ENCODE measurements at places on chromosomes 5 and 9.

- no peak for DNase-seq
These were observed 126.7 kb downstream of the SLC25A46 start for GRCh38 chr5:110865400-110866094.

- DNase-seq = no peak
These were observed 55.9 kb downstream of the ADRB2 start for GRCh38 chr5:148882332-148882731.

- no peak for DNase-seq
These were observed 1366.1 kb downstream of the PTPRD start for GRCh38 chr9:9246726-9247125.

DNA sequence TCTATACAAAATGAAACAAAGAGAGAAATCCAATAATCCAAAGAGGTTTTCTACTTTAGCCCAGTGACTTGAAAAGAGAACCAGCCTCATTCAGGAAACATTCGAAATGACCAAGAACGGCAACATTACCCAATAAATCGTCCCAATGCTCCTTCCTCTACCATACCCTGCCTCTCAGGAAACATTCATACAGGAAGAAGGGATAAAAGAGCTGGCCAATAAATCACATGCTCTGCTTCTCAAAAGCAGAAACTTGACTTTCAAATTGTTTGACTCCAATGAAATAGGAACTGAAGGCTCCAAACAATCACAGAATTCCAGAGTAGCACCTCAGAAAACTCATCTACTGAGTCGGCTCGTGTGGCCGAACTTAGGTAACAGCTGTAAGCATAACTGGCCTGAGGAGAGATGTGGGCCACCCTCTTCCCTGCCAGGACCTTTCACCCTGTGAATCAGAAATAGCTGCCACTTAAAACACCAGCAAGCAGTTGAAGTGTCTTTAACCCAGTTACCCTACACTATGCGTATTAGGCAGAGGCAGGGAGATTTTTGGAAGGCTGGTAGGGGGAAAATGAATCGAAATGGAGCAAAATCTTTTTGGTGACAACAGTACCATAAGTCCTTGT lies 14.6 kb downstream of the ARL15 start:
- no peak for DNase-seq

- no peak for DNase-seq
These were observed 64.1 kb downstream of the SLCO4C1 start for GRCh38 chr5:102231693-102232619.

- no peak for DNase-seq
These were observed 26.2 kb downstream of the ANGPTL2 start for GRCh38 chr9:127096208-127096607.

DNA sequence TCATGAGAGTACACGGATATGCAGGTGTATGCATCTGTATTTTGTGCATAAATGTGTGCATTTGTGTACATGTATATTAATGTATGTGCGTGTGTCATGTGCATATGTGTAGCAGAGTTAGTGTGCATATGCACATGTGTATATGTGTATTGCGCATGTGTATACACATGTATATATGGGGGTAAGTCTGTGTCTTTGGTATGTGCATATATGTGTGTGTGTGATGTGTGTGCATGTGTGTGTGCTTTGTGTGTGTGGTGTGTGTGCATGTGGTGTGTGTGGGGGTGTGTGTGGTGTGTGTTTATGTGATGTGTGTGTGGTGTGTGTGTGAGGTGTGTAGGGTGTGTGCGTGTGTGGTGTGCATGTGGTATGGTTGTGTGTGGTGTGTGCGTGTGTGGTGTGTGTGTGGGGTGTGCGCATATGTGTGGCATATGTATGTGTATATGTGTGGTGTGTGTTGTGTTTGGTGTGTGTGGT lies 13.1 kb upstream of the CTSL start:
- no peak for DNase-seq

DNA sequence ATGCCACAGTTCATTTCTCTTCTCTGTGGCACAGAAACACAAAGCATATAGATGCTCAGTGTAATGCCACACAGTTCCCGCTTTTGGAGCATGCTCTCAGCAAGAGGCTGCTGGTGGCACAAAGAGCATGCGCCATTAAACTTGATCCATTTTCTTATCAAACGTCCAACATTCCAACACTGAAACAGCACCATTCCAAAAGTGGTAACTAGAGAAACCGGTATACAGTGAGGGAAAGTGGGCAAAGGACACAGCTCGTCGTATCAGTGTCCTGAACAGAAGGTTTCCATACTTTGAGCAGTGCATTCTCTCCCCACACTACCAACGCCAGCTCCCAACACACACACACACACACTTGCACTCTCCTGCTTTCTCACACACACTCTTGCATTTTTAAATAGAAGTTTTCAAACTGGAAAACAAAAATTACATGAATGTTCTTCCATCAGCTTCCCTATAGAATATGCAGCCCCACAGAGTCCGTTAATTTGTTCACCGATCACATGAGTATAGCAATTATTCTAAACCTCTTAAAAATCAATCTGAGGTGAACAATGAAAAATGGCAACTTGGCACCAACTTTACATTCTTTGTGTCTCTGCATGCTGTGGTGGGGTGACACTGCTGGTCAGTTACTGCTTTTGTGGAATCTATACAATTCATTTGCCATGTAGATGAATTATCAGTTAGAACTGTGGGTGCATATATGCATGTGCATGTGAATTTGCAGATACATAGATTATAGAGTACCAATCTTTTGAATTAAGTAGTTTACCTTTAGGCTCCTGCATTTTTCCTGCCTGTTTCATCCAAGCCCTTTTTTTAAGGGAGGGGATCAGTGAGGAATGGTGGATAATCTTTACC lies 5.7 kb downstream of the NFIB start:
- DNase-seq = peak; percentile 49

DNA sequence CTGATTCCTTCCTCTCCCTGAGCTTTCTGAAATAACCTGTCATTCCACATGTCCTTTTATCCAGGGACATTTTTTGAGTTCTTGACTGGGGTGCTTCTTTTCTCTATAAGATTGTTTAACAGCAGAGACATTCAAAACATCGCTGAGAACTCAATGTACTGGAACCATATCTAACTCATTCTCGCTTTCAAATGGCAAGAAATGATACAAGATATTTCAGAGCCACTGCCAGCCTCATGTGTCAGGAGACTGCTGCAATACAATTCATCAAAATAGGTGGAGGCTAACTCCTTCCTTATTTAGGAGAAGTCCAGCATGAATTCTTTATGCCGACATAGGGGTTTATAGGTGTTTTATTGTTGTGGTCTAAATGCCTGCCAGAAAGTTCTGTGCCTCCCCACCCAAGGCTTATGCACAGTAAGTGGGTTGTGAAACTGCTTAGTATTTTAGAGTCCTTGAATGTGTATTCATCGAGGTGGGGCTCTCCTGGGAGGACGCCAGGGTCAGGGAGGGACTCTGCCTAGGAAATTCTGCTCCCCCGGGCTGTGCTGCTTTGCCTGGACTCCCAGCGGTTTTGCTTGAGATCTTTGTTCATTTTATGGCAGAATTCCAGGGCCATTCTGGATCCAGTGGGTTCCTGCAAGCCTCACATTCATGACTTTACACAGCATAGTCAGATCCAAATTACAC lies 53.9 kb downstream of the ZNF474 start:
- DNase-seq = no peak

- DNase-seq = no peak
These were observed 203.6 kb downstream of the ELAVL2 start for GRCh38 chr9:23622396-23622795.

GRCh38 chr5:123732257-123732656 lies 220.3 kb downstream of the CSNK1G3 start:
- DNase-seq = no peak

DNA sequence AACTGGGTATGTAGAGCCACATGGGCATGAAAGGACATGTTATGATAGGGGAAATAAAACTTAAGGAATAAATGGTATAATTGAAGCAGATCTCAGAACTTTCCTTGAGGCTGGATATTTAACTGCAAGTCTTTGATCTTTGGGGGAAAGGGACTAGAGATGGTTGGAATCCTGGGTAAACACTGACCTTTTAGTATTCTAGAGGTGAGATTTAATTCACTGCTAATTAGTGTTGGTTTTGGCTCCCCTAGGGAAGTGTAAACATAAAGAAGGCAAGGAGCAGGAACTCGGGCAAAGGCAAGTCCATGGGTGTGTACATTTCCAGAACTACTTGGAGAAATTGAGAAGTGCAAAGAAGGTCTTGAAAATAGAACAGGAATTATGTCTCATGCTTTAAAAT lies 16.6 kb downstream of the NIM1K start:
- no peak for DNase-seq

- DNase-seq = peak; percentile 49
These were observed at the start of gene IRX2 for GRCh38 chr5:2751592-2752021. IRX2 (minus strand) TSS chr5:2751677; CDS start chr5:2751413, 264 bp downstream.

GRCh38 chr9:14401911-14402310 lies 88.0 kb upstream of the NFIB start:
- no peak for DNase-seq

GRCh38 chr9:20528253-20528652 lies 94.0 kb downstream of the MLLT3 start:
- no peak for DNase-seq

DNA sequence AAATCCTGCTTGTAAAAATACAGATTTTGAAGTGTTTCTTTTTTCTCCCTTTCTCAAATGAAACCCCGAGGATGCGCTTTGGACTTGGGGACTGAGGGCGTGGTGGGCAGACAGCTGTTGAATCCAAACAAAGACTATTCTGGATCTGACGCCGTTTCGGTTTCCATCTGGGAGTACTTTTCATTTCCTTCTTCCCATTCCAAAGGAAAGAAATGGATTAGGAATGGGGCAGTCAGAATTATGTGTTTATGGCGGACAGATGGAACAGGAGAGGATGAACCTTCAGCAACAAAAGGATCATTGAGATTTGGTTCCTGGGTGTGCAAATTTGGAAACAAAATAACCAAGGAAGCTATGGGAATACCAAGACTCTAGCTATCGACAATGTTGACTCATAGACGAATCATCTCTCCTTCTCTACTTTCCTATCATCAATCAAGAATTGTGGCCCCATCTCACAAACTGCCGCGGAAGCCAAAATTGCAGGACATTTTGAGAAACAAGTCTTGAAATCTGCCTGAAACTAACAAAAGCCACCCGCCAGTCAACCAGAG lies 300.6 kb downstream of the PARP8 start:
- no peak for DNase-seq

DNA sequence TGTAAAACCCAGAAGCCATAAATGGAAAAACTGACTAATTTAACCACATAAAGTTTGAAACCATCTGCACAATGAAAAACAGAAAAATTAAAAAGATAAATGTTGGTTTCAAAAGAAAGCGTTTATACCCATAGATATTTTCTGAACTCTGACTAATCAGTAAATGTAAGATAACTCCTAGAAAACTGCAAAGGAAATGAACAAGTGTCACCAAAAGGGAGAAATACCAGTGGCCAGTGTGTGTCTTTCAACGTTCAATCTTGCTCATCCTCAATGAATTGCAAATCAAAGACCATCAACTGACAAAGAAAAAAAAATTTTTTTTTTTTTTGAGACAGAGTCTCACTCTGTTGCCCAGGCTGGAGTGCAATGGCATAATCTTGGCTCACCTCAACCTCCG lies 180.1 kb downstream of the SYK start:
- no peak for DNase-seq

- no peak for DNase-seq
These were observed 70.4 kb downstream of the TRPM6 start for GRCh38 chr9:74817281-74817810.

GRCh38 chr9:76087976-76088375 lies 197.5 kb downstream of the PCSK5 start:
- DNase-seq = no peak

GRCh38 chr5:43227655-43228054 lies 35.6 kb downstream of the NIM1K start:
- no peak for DNase-seq

- DNase-seq = no peak
These were observed 72.4 kb upstream of the LHFPL2 start for GRCh38 chr5:78720997-78721396.

DNA sequence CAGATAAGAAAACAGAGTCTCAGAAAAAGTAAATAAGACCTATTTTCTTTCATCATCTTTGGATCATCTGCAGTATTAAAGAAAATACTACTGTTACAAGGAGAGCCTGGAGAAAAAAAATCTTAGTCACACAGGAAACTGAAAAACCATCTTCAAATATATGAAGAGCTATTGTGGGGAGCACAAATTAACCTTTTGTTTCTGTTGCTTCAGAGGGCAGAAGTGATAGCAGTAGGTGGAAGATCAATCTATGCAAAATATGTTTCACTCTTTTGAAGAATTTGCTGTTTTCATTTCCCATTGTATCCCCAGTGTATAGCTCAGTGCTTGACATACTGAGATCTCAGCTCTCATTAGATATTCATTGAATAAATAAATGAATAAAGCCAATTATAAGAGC lies 13.1 kb upstream of the CEMIP2 start:
- no peak for DNase-seq

GRCh38 chr5:92353107-92354030 lies 970.3 kb upstream of the ARRDC3 start:
- DNase-seq = no peak

DNA sequence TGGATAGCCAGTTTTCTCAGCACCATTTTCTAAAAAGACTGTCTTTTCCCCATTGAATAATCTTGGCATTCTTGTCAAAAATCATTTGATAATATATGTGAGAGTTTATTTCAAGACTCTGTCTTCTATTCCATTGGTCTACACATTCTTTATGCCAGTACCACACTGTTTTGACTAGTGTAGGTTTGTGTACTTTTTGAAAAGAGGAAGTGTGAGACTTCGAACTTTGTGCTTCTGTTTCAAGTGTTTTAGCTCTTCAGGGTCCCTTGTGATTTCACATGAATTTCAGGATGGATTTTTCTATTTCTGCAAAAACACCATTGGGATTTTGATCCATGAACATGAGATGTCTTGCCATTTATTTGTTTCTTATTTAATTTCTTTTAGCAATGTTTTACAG lies 78.5 kb upstream of the ALDH1A1 start:
- DNase-seq = no peak

DNA sequence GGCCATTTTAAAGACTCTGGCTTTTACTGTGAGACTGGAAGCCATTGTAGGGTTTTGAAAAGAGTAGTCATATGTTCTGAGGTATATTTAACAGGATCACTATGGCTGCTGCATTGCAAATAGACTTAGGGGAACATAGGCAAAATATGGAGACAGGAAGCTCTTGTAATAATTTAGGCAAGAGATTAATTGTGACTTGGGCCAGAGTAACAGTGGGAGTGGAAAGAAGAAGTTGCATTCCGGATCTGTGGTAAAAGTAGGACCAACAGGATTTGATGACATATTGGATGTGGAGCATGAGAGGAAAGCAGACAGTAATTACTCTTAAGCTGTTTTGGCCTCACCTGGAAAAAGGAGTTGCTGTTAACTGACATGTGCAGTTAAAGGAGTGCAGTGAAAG lies 85.6 kb downstream of the SMIM15 start:
- no peak for DNase-seq
